ENCODE measurements at places on chromosomes 12 and 14.

- DNase-seq, result no peak
Observed at GRCh38 chr14:105497671-105498429, 6.8 kb downstream of the TEDC1 start.

DNA sequence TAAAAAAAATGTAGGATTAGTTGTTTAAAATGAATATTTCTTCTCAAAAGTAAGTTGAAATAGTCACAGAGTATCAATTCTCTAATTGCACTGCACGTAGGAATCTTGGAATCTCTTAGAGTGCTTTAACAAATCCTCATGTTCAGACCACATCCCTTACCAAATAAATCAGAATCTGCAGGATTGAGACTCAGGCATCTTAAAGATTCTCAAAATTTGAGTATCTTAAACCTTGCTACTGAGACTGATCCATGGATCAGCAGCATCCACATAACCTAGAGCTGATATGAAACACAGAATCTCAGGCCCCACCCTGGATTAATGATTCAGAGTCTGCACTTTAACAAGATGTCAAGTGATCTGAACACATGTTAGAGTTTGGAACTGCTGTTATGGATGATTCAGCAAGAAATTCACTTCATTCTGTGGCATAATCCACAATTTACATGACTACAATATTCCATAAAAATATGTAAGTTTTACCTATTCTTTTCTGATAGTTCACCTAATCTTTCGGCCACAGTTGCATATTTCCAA is 58.7 kb downstream of the ADAMTS20 start:
- DNase-seq, result no peak

GRCh38 chr12:122872815-122873361 is 23.0 kb downstream of the VPS37B start:
- DNase-seq, result peak; percentile 30

DNA sequence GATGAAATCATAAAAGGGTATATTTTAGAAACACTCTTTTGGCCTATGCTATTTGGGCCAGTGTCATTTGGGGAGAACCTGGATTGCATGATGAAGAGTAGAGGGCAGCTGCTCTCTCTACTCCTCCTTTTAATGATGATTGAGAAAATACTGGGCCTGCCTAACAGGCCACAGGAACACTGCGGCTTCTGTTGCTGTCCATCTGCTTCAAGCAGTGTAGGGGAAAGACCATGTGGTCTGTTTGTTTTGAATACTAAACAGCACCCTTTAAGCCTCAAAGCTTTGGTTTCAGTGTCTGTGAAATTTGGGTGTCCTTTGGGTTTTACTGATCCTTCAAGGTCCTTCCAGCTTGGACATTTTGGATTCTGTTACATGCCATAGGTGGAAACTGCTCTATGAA is 78.0 kb downstream of the TTC6 start:
- DNase-seq, result no peak

DNA sequence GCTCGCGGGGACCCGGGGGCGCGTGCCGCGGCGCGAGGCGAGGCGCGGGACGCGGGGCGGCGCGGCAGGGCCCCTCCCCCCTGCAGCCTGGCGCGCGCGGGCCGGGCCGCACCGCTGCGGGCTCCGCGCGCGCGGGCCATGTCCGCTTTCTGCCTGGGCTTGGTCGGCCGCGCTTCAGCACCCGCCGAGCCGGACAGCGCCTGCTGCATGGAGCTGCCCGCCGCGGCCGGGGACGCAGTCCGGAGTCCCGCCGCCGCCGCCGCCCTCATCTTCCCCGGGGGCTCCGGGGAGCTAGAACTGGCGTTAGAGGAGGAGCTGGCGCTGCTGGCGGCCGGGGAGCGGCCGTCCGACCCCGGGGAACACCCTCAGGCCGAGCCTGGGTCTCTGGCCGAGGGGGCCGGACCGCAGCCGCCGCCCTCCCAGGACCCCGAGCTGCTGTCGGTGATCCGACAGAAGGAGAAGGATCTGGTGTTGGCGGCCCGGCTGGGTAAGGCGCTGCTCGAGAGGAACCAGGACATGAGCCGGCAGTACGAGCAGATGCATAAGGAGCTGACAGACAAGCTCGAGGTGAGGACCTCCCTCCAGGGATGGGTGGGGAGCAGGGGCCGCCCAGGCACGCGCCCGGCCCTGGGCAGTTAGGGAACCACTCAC is 820 bp downstream of the BICDL1 start:
- DNase-seq, result peak; percentile 93

GRCh38 chr14:61344437-61345150 is 23.2 kb downstream of the PRKCH start:
- DNase-seq, result no peak

DNA sequence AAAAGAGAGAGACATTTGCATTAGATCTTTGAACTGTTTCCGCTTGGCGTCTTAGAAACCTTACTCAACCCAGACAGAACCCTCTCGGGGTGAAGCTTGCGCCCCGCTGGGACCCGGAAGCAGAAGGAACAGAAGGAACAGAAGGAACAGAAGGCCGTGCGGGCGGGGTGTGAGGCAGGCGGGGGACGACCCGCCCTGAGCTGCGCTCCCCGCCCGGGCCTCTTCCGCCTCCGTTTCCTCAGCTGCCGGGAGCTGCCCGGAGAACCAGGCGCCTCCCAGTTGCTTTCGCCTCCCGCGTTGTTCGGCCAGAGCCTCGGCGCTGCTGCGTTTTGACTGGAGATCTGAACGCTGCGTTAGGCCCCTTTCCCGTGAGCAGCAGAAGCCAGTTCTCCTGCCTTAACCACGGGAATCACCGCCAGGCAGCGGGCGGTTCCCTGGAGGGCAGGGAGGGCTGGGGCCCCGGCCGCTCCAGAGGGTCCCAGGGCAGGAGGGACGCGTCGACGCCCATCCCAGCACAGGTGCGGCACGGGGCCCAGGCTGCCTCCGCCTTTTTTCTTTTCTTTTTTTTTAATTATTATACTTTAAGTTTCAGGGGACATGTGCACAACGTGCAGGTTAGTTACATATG is 19.3 kb upstream of the MMP17 start:
- DNase-seq, result no peak

GRCh38 chr12:93128332-93128707 is 199.2 kb upstream of the EEA1 start:
- no peak for DNase-seq

DNA sequence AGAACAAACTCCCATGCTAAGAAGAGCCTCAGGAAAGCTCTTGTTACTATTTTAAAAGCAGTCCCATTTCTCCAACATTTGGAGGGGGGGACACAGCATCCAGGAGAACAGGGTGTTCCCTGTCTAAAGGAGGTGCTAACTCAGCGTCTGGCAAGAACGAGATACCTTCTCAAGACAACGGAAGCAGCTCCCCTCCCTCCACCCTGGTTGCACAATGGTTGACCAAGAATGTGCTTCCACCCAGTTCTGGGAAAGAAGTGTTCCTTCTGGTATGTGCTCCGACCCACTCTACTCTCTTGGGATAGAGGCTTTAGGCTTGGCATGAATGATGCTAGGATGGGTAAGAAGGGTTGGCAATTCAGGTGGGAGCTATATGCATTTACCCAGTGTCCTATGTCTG is 1.5 kb upstream of the KRT6A start:
- DNase-seq, result no peak

DNA sequence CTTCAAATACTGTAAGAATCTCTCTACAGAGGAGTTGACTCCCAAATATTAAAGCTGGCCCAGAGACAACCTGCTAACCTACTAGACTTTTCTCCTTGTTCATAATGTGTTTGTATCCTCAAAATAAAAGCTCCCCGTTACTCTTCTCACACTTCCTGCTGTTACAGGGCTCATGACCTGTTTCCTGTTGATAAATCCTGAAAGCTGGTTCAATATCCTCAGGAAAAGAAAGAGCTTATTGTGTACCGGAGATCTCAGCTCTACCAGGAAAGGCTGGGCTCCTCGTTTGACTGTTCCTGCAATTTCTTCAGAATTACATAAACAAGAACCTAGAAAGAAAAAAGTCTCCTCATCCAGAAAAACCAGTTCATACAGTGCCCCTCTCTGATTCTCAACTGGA is 30.8 kb downstream of the CLEC1A start:
- DNase-seq, result no peak

- DNase-seq, result no peak
Observed at GRCh38 chr12:82930301-82930700, 243.6 kb downstream of the TMTC2 start.

DNA sequence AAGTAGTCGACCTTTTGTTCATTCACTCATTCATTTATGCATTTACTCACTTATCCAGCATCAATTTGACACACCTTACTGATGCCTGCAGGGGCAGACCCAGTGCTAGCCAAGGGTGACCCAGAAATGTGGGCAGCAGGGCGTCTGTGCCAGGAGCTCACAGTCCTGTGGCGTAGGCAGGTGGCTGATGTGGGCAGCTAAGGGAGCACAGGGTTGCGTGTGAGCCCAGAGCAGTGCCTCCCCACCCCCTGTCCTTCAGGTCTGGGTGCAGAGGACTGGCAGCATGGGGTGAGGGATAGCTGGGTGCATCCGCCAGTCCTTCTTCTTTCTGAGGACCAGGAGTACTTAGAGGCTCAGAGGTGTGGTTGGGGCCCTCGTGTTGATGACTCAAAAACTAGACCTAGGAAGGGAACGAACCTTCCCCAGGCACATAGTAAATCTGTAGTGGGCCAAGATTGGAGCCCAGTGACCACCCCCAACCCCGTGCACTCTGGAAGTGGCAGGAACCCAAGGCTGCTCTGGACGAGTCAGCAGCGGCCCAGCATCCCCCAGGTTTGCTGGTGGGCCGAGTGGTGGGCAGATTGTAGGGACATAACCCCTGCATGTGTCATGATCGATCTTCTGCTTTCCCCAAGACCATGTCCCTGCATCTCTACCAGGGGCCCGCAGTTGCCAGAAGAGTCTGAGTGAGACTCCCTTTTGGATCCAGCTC is 63.9 kb downstream of the BEGAIN start:
- DNase-seq, result no peak

- no peak for DNase-seq
Observed at GRCh38 chr12:132158677-132159554, 14.7 kb downstream of the NOC4L start.

DNA sequence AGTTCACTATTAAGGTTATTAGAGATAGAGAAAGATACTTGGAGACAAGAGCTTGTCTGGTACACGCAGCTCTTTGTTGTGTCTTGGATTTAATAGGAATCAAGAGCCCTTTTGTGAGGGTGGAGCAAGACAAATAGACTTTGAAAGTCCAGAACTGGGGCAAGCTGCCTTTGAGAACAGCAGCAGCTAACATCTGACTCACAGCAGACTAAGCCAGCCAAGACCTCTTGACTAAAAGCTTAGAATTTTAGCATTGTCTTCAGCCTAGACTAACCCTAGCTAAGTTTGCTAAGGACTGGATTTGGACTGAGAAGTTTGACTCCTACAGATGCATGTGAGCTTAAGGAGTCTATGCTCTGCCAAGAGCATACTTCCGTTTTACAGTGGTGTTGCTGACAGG is 201.9 kb upstream of the RBM19 start:
- DNase-seq, result no peak

GRCh38 chr14:103007555-103007954 is 49.8 kb downstream of the CDC42BPB start:
- no peak for DNase-seq

- DNase-seq, result no peak
Observed at GRCh38 chr14:33254861-33255395, 316.2 kb downstream of the NPAS3 start.

DNA sequence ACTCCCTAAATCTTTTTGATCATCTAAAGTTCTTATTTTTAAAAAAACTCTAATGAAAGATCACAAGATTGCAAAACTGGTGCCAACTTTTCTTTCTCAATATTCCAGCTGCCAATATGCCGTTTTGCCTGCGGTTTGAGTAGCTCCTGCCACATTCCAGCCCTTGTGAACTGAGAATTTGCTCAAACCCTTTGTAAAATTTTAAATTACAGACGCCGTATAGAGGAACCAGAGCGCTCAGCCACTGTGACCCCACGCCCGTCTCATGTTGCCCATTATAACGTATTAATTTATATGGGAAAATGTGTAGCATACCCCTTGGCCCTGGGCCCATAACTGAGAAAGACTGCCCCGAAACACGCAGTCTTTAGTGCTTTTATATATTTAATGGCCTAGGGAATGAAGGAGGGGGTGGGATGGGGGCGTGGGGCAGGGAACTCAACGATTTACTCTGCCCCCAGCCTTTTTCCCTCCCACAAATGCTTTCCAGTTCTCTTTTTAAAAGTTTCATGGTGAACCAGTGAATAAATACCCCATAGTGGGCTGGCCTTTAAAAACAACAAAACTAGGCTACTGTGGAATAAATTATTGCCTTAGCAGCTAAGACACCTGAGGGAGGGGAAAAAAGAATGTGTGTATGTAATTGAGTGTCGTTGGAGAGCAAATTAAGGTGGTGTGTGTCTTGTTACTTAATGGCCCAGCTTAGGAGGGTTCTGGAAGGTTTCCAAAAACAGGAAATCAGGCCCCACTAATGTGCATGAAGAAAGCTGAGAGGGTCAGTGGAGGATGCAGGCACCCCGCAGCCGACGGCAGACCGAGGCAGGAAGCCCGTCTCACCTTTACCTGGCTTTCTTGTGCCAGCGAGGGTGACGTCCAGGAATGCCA is 45.7 kb upstream of the RFLNA start:
- no peak for DNase-seq

- no peak for DNase-seq
Observed at GRCh38 chr12:131249246-131250027, 295.7 kb downstream of the ADGRD1 start.

- no peak for DNase-seq
Observed at GRCh38 chr14:55914771-55915170, 203.4 kb upstream of the PELI2 start.

- DNase-seq, result no peak
Observed at GRCh38 chr12:44817687-44818086, 58.4 kb downstream of the NELL2 start.

GRCh38 chr12:56521209-56521589 is 421 bp upstream of the RBMS2 start:
- no peak for DNase-seq
